ENCODE measurements at places on chromosomes 3 and 15.

GRCh38 chr3:99212969-99213368 lies 311.5 kb upstream of the DCBLD2 start:
- DNase-seq: no peak

DNA sequence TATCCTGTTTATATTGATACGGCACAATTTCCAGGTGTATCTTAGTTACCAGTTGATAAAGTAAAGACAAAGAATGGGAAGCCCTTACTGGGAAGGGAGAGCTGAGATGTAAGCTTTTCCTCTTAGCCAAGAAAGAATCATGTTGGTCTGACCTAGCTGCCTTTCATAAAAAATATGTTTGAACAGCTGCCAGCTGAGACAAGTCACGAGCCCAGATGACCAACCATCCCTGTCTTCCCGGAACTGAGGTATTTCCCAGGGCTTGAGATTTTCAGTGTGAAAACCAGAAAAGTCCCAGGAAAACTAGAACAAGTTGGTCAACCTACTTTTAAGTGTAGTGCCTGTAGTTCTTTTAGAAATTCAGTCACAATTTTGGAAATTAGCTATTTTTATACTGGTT lies 3.6 kb upstream of the MYH15 start:
- no peak for DNase-seq

DNA sequence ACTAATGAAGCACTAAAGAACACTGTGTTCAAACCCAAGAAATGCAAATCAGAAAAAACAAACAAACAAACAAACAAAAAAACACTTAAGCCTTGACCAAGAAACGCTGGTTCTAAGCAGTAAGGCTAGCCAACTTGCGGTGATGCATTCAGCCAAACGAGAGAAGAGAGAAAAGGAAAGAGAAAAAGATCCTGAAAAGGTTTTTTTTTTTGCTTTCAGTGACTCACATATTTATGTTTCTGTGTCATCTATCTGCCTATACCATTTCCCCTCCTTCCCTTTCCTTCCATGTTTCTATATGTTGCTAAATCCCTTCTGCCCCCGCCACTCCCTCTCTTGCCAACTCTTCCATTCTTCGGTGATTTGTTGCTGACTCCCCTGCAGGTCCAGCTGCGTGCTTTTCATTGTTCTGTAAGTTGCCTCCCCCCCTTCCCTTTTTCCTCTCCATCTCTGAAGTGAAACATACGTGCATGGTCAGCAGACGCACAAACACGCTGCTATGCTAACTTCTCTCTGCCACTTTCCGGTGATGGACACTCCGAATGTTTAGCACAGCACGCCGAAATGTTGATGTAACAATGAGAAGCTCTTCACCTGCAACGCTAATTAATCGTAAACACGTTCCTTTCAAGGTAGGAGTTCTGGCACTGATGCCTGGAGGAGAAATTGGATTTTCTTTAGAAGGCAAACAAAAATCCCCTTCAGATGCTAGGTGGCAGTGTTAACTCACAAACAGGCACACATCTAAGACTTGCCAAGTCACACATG lies 154.4 kb downstream of the TUSC7 start:
- no peak for DNase-seq

GRCh38 chr3:128923576-128923975 lies 44.2 kb downstream of the ACAD9 start:
- no peak for DNase-seq

GRCh38 chr15:23564821-23565394 lies 566 bp upstream of the MKRN3 start:
- no peak for DNase-seq

DNA sequence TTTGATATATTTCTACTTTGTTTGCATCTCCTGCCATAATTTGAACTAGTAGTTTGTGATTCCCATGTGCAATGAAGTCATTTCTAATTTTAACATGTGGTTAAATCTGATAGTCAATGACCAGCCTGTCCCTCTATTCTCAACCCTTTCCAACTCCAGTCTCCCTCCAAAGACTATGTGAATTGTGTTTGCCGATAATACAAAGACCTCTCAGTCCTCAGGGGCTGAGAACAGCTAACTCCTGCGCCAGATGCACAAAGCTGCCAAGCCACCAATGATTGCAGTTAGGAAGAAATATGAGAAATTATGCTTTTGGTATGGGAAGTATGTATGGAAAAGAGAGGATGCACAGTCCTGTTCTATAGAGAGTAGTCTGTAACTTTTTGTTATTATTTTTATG lies 54.0 kb downstream of the KCNH8 start:
- DNase-seq: no peak

DNA sequence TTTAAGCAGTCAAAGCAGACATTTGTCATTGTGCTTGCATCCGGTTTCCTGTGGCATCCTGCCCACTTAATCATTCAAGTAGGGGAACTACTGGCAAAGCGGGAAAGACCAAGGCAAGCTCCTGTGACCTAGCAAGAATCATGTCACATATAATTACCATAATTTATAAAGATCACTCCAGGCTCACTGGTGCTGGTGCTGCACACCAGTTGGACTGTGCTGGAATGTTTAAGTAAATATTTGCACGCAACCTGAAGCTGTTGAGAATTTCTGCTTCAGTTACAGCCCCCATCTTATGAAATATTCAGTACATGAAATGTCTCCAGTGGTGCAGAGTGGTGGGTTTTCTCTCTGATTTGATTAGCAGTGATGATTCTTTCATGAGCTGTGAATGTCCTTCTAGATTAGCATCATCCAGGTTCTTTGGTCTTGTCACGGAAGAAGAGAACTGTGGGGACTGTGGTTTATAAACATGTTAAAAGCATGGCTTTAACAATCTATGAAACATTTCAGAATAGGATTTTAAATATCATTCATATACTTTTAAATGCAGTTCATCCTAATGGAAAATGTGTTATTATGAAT lies 621.3 kb upstream of the EPHA6 start:
- no peak for DNase-seq

GRCh38 chr3:64293121-64293520 lies 67.9 kb upstream of the PRICKLE2 start:
- DNase-seq: no peak

DNA sequence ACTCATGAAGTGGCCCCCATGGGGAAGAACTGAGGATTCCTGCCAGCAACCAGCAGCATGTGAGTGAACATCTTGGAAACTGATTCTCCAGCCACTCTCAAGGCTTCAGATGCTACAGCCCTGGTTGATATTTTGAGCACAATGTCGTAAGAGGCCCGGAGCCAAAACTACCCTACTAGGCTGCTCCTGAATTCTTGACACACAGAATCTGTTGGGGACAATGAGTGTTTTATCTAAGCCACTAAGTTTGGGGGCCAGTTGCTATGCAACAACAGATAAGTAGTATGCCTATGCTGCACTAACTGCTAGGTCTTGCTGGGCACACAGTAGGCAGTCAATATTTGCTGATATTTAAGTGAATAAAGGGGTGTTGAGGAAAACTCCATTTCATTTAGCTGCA lies 89.9 kb upstream of the CHL1 start:
- DNase-seq: no peak

DNA sequence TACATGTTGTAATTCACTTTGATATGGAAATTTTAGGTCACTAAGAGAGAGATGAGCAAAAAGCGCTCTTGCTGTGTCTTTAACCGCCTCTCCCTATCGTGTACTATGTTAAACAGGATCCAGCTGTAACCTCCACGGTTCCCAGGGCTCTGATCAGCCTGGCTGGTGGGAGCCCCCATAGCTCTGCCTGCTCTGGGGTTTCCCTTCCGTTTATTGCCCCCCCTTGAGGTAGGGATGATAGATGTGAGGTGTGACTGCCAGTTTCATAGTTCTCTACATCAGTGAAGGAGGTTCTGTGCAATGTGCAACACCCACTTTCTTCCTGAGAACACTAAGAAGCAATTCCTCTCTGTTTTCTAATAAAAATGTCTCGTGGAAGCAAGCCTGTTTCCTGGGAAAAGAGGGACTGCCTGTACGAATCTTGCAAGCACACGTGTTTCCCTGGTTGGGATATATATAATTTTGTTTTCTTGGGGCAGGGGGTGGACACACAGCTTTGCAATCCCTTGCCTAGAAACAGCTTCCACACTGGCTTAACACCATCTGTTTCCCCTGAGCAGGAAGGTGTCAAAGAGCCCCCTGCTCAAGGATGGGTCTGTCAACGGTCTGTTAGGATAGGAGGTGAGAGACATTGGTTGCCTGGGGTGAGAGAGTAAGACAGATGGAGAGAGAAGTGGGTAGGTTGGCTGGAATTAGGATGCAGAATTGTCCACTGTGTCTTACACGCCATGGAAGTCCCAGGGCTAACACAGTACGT lies 23.8 kb downstream of the CORO2B start:
- DNase-seq: no peak

DNA sequence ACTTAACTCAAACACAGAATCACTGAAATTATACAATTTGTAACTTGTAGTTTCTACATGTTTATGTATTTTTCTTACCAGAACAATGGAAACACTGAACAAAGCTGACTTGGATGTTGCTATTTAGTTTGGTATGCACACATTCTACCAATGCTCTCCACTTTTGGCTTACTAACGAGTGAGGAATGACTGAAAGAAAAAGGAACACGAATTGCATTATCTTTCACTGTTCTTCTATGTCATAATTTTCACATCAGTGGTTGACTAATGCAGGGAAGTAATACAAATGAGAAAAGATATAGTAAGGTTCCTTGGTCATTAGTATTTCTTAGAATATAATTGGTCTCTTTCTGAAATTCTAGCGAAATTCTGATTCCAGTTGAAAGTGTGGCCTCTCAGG lies 9.8 kb upstream of the CNTN3 start:
- DNase-seq: no peak

DNA sequence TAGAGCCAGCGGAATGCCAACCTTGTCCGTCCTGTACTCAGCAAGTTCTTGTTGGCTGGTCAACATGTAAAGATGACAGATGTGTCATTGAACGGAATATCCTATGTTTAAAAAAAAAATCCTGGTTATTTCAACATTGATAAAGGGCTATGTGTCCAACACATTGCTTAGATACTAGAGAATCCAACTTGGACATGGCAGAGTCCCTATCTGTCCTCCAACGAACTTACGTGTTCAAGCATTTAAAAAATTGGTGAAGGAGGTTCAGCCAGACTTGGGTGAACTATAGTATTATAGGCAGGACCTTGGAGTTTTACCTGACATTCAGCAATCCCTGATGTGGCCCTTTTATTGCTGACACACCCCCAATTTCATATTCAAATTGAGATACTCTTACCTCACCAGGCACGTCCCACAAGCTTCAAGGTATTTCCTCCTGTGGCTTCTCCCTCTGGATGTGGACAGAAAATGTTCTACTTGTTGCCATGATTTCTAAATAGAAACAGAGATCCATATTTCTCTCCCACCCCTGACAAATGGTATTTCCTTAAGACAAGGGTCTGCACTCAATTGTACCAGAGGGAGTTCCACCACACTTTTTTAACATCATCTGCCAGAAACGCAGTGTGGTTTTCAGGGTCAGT lies 207.7 kb upstream of the TPM1 start:
- no peak for DNase-seq

DNA sequence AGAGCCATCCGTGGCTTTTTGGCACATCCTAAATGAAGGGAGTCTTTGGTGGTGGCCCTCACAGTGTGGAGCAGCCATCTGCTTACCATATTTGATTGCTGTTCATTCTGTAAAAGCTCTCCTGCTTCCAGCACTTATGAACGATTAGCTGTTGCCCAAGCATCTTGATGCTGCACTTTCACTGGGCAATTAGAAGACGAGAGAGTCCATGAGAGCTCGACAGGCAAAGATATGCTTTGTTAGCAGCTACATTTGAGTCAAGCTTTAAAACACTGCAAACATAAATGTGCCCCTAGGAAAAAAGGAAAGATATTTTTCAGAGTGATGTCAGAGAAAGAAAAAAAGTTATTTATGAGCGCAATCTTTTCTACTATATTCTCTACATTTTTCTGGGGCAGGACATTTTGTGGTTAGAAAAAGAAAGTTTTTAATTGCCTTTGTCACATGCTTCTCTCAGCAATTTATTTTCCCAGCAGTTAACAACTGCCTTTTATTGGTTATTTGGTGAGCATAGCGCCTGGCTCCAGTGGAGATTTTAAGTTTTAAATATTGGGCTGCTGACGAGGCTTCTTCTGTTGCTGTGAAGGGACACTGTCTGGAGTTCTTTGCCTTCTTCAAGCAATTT lies 468.4 kb downstream of the C3orf38 start:
- DNase-seq: no peak

DNA sequence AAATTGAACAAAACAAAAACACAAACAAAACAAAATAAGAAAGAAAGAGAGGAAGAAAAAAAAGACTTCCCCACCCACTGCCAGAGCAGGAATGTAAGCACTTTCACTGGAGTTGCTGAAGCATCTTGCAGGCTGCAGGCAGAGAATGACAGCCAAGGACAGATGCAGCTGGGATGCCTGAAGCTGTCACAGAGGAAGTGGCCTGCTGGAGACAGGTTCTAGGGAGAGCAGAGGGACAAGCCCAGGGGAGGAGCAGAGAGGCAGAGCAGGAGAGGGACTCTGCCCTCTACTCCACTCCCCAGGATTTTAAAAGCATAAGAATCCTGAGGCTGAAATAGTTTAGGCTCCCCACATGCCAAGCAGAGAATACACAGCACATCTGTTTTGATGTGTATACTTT lies 326.2 kb downstream of the TUSC7 start:
- no peak for DNase-seq

DNA sequence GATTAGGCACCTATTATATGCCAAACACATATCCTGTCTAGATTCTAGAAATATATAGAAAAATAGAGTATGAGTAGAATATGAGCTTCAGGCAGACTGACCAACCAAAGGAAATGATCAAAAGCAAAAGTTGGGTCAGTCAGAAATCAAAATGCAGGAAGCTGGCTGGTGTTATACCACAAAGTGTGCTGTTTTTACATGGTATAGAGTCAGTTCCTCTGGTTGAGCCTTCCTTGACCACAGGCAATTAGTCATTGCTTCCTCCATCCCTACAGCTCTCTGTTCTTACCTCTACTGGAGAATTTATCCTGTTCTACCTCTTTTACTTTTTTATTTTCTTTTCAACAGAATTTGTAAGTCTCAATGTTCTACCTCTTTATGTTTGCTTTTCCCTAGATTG lies 149.8 kb downstream of the TMCO5A start:
- DNase-seq: no peak

Measured in activated T-helper 1 cell treated with anti-CD3 and anti-CD28 coated beads, Interleukin-2, amount 50 U/mL, for 16 hours (primary cell).